CD4-positive, alpha-beta T cell treated with Interleukin-21 for 1 hour (primary cell): ENCODE measurements at places on chromosomes 13 and 19.

DNA sequence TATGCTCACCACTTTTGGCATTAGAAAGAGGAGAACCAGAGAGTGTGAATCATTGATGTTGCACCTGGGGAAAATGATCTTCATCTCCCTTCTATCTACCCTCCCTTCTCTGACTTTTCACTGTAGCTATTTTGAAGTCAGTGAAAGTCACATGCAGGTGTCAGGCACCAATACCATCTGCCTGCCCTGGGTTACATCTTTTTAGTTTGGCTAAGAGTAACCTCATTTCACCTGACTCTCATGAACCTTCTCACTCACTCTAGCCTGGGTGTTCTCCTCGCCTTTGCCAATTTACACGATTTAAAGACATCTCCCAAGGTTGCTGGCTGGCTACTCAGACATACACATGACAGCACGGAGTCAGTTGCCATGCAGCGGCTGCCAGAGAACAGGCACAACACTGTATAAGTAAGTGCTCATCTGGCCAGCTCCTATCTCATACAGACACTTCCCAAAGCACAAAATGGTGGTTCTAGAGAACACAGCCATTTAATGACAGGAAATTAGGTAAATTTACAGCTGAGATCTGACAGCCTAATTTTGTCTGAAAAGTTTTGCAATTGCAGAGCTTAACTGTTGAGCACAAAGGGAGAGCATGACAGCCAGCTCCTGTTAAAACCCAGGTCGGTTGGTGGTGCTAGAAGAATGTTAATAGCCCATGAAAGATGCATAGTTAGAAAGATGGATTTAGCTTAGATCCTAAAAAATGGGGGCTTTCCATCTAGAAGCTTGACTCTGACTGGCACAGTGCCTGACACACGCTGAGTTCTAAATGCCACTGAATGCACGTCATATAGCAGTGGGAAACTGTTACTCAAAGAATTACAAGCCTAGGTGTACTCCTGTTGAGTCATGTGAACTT is 32.5 kb downstream of the LCP1 start:
- no peak for DNase-seq

DNA sequence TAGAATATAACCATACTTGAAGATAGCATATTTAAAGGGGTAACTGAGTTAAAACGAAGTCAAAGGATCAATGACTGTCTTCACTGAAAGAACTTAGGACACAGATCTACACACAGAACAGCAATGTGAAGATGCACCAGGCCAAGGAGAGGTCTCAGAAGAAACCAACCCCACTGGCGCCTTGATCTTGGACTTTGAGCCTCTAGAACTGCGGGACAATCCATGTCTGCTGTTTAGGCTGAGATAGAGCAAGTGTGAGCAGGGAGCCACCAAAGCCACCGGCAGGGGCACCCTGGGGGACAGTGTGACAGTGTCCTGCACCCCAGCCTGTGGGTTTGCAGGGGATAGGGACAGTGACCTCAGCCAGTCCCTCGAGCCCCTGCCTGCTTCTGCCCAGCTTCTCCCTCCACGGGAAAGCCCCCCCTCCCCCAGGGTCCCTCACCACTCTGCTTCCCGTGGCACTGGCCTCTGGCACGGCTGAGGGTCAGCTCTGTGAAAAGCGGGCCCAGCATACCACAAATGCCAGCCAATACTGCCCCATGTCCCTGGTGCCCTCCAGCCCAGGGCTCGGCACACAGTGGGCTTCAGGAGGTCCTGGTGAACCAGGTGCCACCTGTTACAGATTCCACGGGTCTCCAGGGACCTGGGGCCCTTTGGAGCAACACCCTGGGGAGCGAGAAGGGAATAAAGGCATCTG is 40.8 kb downstream of the KLF2 start:
- DNase-seq = no peak

GRCh38 chr13:33441015-33441414 is 155.5 kb upstream of the STARD13 start:
- no peak for DNase-seq

DNA sequence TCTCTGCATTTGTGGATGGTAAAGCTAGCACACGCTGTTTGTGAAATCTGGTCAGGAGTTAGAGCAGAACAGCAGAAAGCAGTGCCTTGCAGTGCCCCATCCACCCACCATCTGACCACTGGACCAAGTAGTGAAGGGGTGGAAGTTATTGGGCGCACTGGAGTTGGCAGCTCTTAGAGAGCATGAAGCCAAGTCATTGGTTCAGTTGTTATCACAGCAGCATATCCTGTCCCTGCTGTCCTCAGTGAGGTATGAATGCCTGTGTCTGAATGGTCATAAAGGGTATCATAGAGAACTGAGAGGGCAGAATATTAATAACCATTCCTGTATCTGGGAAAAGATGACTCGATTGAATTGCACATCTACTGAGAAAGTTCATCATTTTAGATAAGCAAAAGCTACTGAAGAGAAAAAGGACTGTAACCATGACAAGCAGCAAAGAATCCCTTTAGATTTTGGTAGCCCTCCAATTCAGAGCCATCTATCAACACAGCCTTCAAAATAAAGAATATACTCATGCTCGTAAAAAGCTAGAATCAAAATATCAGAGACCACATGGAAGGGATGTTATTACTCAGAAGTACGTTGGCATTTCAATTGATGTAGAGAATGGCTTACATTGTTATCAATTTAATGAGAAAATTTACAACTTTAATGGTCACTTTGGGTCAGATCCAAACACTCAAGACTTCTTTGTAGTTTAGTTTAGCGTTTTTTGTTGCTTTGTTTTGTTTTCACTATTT is 919.0 kb downstream of the EFNB2 start:
- DNase-seq = no peak

DNA sequence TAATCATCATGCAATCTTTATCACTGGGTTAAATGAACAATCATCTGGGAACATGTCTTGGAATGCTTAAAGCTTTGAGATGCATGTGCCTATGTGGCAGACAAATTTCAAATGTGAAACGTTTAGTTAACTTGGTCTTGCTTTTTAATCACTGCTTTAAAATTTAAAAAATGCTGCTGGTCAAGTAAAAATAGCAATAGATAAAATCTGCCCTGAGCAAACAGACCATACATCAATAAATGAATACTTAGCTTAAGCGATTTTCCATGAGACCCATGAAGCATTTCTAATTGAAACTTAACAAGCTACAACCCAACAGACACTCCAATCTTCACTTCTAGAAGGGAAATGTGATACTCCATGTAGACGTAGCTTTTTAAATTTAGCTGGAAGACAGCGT is 1.9 kb upstream of the KL start:
- no peak for DNase-seq

- DNase-seq = peak; percentile 78
Observed at GRCh38 chr19:38544569-38545315, 73.0 kb downstream of the MAP4K1 start.

DNA sequence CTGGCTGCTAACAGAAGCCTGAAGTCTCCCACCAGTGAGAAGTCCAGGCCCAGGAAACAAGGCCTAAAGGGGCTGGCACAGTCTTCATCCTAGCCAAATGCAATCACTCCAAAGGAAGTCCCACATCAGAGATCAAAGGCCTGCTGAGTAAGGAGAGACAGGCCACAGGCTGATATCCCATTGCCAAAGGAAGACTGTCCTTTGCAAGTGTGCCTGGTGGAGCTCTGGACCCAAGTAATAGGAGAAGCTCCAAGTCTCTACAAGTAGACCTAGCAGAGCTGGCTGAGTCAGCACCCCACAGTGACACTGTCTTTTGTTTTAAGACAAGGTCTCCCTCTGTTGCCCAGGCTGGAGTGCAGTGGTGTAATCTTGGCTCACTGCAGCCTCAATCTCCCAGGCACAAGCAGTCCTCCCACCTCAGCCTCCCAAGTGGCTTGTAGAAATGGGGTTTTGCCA is 4.5 kb downstream of the DBP start:
- no peak for DNase-seq

GRCh38 chr13:52599037-52599847 is 43.0 kb upstream of the HNRNPA1L2 start:
- no peak for DNase-seq

DNA sequence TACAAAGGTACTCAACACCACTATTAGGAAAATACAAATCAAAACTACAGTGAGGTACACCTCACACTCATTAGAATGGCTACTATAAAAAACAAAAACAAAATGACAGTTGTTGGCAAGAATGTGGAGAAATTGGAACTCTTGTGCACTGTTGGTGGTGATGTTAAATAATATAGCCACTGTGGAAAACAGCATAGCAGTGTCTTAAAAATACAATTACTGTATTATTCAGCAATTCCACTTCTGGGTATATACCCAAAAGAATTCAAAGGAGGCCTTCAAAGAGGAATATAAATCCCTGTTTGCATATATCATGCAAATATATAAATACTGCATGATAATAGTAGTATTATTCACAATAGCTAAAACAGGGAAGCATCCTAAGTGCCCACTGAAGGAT is 66.8 kb downstream of the CDK8 start:
- DNase-seq = no peak

DNA sequence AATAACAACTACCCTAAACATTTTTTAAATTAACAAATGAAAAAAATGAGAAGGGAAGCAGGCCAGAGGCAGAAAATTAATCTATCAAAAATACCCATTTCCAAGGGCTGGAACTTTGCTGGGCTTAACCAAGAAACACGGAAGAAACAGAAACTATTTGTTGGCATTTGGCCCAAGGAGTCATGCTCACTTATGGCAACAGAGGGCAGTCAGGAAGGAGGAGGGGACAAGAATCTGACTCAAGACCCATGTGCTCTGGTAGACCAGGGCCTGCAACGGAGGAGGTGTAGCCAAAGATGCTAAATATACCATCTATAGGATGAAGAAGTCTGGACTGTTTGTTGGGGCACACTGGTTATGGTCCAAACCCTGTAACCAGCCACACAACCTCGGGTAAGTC is 496.7 kb downstream of the COG6 start:
- no peak for DNase-seq

DNA sequence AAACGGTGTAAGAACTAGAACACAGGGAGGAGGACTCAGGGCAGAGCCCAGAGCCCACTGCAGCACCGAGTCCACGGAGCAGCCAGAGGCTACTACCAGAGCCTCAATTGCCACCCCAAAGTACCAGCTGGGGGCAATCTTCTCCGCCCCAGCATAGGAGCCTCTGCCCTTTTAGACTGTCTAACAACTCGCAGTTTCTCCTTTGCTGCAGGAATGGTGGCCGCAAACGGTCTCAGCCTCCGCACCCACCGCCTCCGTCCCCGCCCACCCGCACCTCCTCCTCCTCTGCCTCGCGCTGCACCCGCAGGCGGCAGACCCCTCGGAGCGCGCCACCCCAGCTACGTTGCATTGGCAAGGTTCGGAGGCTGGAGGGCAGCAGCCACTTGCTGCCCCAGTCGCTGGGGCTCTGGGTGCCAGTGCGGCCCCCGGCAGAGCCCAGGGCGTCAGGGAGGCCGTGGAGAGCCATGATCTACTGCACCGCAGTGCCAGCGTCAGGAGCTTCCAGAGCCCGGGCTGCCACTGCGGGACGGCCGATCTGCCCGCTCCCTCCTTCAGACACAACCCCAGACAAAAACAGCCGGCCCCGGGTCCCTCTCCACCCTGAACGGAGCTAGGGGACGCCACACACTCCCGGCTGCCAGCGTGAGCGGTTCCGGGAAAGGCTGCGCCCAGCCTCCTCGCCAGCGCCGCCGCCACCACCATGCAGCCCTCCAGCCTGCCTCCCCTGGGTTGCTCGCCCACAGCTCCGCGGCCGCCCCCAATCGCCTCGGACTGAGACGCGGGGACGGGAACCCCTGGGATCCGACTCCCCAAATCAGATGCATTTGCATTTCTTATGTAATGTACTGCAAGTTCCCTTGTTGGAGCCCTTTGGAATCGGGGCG is 1.8 kb downstream of the FGF14 start:
- peak; percentile 17 for DNase-seq

DNA sequence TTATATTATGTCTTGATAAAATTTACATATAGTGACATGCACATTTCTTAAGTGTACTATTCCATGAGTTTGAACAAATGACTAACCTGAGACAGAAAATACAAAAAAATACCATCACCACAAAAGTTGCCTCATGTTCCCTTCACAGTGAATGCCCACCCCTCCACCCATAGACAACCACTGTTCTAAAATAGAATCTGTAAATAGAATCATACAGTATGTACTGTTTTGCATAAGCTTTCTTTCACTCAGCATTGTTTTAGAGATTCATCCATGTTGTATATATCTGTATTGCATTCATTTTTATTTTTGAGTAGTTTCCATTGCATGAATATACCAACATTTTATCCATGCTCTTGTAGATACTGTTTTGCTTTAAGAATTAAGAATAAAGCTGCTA is 23.3 kb upstream of the RBM26 start:
- DNase-seq = no peak

- no peak for DNase-seq
Observed at GRCh38 chr13:35614666-35615065, 138.2 kb upstream of the MAB21L1 start.

DNA sequence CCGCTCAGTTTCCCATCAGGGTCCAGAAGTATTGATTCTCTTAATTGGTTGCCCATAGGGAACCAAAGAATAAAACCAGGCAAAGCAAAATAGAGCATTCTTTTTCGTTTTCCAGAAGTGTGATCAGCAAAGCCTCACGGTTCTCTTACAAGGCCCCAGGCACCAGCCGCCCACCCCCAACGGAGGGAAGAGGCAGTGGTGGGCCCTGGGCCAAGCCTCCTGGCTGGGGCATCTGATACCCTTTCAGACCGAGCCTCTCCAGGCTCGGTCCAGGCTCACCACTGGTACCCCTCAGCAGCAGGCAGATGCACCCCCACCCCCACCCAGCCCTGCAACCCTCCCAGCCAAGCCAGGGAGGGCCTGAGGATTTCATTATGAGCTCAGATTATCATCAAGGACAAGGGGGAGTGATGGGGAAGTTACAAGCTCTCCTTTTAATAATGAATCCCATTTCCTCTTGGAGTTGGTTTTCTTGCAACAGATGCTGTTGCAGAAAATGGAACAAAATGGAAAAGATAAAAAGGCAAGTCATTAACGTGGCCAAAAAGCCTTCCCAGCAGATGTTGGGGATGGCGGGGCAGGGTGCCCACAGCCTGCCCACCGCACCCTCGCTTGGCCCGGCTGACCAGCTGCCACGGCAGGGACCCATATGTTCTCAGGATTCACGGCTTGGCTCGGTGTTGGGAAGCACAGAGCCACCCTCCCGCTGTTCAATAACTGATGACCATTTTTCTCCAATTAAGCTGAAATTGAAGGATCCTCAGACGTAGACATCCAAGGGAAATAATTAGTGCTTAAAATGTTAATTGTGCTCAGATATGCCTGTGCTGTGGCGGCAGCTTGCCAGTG is 45.9 kb upstream of the KCTD15 start:
- DNase-seq = no peak

DNA sequence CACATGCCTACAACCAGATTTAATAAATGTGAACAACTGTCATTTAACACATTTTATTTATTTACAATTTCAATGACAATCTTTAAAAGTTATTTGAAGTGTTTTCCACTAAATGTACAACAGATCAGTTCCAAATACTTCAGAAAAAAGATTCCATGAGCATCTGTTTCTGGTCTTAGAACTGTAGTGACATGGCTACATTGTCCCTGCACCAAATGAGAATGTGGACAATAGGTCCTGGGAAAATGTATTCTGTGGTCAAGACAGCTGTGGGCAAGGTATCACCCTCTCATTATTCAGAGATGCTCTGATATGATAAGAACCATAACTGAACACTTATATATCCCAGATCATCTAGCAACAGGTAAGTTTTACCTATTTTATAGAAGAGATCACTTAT is 43.7 kb downstream of the ELF1 start:
- no peak for DNase-seq
